Fibroblast of skin of right quadriceps (primary cell): ENCODE measurements at places on chromosomes 1 and 21.
A peak's percentile ranks its signal among the peaks of the same experiment; 100 is the strongest.

GRCh38 chr1:15068997-15069396 lies 84.5 kb upstream of the TMEM51 start:
- no peak for DNase-seq

DNA sequence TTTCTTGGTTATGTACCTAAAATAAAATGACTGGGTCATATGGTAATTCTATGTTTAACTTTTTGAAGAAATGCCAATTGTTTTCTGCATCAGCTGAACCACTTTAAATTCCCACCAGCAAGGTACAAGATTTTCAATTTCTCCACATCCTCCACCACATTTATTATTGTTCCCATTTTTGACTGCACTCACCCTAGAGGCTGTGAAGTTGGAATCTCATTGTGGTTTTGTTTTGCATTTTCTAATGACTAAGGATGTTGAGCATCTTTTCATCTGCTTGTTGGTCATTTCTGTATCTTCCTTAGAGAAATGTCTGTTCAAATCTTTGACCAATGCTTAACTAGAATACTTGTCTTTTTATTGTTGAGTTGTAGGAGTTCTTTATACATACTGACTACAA lies 72.5 kb downstream of the ASTN1 start:
- DNase-seq: peak; percentile 30

- no peak for DNase-seq
Observed at GRCh38 chr21:36877741-36878140, 88.7 kb downstream of the HLCS start.

GRCh38 chr1:205800981-205801703 lies 11.9 kb downstream of the SLC41A1 start:
- no peak for DNase-seq

- DNase-seq: no peak
Observed at GRCh38 chr1:18166341-18166740, 58.7 kb downstream of the IGSF21 start.

DNA sequence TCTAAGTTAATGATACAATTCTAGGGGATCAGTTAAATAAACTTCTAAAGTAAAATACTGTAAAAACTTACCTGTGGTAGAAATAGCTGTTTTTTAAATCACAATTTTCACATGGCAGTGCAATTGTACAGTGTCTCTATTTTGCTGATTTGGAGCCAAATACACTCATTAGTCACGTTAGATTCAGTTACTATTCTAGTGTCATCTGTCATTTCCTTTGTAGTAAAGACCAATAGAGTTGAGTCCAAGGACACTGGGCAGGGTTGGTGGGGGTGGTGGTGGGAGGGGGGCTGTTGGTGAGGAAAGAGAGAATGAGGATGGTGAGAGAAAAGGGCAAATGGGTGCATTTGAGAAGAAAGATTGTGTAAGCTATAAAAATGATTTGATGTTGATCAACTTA lies 33.6 kb downstream of the CD55 start:
- DNase-seq: no peak

DNA sequence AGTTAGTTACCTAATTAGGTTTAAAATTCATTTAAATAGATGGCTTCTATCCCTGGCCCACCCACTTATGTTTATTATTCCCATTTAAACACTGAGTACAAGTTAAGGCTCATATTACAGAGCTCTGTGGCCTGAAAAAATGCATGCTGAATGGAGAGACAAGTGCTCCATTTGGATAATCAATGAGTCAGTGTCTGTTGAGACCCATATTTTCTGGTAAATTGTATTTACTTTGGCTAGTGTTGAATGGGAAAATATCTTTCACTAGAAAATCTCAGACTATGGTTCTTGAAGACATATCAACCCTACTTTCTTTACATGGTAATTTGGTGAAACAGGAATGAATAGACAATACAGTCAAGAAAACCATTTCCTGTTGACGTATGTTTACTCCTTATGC lies 356.0 kb downstream of the S1PR1 start:
- DNase-seq: peak; percentile 29

DNA sequence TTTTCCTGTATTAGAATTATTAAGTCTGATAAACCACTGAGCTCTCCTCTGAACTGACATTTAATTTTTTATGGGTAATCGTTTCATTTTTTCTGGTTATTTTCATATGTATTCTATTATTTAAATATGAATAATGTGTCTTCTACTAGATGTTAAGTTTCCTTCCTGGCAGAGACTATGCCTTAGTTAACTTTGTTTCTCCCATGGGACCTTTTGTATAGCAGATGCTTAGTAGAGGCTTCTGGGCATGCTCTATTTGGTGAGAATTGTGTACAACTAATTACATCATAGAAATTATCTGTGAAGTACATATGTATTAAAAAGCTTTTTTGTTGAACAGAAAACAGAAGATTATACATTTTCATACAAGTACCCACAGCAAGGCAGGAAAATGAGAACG lies 23.4 kb downstream of the CTBS start:
- DNase-seq: peak; percentile 5

DNA sequence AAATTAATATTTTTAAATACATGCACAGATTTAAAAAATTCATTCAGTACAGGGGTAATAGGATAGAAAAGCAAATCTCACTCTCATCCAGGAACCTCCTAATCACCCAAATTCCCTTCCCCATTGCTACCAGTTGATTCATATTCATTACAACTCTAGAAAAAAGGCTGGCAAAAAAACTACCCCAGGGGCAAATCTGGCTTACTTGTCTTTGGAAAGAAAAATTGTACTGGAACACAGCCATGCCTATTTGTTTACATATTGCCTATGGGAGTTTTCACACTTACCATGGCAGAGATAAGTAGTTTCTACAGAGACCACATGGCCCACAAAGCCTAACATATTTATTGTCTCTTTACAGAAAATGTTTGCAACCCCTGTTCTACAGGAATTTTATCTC lies 8.9 kb upstream of the RBM34 start:
- no peak for DNase-seq

- DNase-seq: peak; percentile 93
Observed at GRCh38 chr1:214993419-214993818, 89.1 kb upstream of the KCNK2 start.

DNA sequence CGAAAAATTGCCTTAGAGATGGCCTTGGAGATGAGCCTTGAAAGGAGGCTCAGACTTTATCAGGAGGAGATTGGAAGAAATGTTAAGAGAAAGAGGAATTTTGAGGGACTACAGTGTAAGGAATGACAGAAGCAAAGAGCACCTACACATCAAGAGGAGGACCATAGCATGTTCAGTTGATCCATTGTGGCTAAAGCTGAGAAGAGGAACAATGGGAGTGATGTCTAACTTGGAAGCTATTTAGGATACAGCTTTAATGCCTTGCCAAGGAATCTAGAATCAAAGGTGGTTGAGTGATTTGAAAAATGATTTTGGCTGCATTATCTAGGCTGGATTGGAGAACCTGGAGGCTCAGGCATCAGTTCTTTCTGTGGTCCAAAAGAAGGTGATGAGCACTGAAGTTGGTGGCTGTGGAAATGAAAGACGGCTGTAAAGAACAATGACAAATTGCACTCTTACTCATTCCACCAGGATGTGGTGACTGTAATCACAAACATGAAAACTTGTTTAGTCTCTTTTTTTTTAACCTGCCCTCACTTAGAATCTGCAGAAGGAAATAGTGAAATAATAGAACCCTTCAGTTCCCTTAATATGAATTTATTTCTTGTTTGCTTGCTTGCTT lies 11.3 kb downstream of the FAM20B start:
- peak; percentile 61 for DNase-seq

DNA sequence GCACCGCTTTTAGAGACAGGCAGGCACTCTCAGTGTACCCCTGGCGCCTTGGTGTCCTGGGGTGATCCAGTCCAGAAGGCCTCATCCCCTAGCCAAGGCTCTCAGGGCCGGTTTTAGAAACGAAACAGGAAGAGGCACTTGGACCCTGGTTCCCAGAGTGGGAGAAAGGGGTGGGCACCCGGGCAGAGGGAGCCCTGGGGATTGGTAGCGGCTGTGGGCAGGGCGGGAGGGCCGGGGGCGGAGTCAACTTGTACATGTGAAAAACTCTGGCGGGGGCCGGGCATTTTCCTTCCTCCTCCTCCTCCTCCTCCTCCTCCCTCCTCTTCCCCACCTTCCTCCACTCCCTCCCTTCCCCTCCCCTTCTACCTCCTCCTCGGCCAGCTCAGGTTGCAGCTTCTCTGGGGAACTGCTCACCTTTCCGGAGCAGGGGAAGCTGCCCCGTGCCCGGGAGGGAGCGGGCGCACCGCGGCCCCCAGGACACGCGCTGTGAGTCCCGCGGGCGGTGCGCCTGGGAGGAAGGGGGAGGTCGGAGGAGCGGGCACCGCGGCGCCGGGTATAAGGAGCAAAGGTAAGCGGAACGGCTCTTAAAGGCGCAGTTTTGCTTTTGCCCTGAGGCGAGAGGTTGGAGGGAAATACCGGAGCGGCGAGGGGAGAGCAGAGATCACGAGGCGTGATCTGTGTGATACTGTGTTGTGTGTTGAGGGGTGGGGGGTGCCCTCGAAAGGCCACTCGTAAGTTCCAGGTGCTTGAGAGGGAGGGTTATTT lies at the start of gene CDK18:
CDK18 (plus strand) TSS at position 359 of the 765 bp plus-strand sequence. CDS start 18,499 bp downstream, outside the sequence.
- no peak for DNase-seq

- DNase-seq: no peak
Observed at GRCh38 chr1:5317391-5317790, 663.0 kb downstream of the AJAP1 start.

GRCh38 chr1:201982082-201982622 lies 296 bp upstream of the RNPEP start:
- no peak for DNase-seq

DNA sequence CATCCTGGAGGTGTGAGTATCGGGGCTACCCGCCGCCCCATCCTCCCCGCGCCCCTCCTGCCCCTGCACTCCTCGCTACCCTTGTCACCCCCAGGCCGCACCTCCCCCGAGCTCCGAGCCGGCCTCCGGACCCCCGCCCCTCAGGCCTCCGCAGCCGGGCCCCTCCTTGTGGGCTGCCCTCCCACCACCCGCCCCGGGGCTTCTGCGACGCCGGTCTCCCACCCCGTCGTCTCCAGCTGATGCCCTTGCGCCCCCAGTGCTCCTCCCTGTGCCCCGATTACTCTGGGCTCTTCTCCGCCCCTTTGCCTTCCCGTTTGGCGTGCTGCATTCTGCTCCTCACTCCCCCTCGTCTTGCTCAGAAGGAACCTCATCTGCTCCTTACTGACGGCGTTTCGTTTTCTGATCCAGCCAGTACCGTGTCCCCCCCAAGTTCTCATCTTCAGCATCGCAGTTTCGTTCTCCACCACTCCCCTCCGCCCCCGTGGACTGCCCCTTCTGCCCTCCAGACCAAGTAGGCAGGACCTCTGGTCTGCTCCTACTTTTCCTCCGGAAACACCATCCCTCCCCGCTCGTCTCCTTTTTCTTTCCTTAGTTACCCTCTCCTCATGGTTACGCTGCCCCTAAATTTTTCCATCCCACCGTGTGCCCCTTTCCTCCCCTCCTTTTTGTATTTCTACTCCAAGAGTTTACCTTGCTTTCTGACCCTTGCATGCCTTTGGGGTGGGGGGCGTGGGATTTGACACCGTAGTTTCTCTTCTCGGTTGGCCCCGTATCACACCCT lies 841 bp downstream of the SNX27 start:
- DNase-seq: peak; percentile 16

GRCh38 chr1:75394386-75395139 lies 216.4 kb downstream of the SLC44A5 start:
- no peak for DNase-seq

GRCh38 chr1:205664399-205665017 lies 15.8 kb downstream of the SLC45A3 start:
- no peak for DNase-seq

GRCh38 chr1:119582801-119583200 lies 65.3 kb downstream of the ZNF697 start:
- peak; percentile 48 for DNase-seq

DNA sequence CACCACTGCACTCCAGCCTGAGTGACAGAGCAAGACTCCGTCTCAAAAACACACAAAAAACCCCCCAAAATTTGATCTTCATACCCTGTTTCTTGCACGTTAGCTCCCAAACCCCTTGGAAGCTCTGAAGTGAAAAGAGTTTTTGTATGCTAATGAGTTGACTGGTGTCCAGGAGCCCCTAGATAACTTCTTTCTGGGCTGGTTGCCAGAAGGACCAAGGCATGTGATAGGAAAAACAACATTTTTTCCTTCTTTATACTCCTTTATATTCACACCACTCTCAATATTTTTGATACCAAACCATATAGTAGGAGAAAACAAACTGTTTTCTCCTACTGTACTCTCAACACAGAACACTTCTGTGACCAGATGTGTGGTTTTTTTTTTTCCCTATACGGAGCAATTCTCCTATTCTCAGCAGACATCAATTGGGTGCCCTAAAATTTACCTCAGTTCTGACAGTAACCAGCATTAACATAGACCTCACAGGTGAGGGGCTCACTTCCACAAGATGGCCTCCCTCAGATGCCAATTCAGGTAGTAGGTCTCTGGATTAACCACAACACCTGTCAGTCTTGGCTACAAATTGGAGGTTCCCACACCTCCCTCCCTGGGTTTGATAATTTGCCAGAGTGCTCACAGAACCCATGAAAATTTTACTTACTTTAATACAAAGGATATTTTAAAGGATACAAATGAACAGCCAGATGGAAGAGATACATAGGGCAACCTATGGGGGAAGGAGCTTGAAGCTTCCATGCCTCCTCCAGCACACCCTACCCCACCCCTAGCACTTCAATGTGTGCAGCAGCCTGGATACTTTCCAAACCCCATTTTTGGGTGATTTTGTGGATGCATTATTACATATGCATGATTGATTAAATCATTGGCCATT lies 25.6 kb downstream of the ZYG11B start:
- peak; percentile 51 for DNase-seq

DNA sequence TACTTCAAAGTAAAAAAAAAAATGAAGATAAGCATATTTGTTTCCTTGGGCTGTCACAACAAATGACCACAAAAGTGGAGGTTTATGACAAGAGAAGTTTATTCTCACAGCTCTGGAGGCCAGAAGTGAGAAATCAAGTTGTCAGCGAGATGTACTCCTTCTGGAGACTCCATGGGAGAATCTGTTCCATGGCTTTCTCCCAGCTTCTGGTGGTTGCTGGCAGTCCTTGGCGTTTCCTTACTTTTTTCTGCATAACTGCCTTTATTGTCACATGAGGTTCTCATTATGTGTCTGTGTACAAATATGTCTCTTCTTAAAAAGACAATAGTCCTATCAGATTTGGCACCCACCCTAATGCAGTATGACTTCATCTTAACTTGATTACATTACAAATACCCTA lies 398.3 kb downstream of the KCNT2 start:
- DNase-seq: peak; percentile 83

DNA sequence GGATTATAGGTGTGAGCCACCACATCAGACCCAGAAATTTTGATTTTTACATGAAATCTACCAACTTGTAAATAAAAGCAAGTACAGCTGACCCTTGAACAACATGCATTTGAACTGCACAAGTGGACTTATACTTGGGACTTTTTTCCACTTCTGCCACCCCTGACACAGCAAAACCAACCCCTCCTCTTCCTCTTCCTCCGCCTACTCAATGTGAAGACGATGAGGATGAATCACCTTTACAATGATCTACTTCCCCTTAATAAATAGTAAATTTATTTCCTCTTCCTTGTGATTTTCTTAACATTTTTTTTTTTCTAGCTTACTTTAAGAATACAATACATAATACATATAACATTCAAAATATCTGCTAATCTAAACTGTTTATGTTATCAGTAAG lies 17.5 kb upstream of the YRDC start:
- DNase-seq: no peak

- no peak for DNase-seq
Observed at GRCh38 chr1:172970186-172970585, 80.6 kb downstream of the TNFSF18 start.

GRCh38 chr21:44260791-44261631 lies 686 bp downstream of the DNMT3L start:
- DNase-seq: no peak
